Urothelium cell line (cell line): ENCODE measurements at places on chromosomes 4 and X.

GRCh38 chr4:55074386-55074785, 51.0 kb downstream of the KDR start:
- peak; percentile 40 for DNase-seq

DNA sequence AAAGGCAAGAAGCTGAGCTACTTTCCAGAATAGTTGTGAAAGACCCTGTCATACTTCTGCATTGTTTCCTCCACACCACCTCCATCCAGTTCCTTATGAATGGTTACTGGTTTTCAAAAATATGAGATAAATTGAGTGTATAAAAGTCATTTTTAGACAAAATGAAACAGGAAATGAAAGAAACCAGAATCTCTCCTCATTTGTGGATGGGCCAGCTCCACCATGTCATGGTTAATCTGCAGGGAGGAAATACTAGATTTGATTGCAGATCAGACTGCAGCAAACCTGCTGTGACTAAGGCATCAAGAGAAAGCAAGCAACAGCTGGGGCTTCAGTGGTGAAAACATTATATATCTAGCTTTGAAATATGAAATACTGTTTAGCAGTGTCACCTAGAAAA, 23.8 kb downstream of the F9 start:
- no peak for DNase-seq

DNA sequence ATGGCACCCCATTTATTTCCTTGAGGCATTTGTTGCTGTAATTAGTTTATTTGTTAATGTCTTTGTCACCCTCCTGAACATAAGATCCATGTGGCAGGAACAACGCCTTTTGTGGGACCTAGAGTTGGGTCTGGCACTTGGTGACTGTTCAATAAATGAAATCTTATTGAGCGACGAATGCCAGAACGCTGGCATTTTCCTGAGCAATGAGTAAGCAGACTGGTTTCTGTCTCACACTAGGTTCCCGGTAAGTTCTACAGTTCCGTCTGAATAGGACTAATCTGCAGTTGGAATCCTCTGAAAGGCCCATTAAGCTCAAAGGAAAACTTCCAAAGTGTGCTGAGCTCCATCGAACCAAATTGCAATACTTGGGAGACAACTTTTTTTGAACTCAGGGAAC, 49.2 kb downstream of the GATB start:
- DNase-seq = no peak

DNA sequence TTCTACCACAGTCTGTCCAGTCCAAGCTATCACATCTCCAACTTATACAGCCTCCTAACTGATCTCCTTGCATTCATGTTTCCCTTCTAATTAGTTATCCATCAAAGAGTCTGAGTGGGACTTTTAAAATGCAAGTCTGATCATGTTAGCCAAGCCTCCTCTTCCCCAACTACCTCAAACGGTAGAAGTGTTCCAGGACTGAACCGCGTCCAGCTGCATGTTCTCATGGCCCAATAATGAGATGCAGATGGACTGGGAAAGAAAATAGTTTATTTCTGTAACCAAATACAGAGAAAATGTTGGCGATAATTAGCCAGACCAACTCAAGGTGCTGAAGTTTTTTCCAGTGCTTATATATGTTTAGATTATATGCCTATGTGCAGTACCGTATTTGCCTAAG, 46.6 kb upstream of the PPP1R2C start:
- DNase-seq = no peak

GRCh38 chr4:107094976-107095375, 58.9 kb upstream of the DKK2 start:
- DNase-seq = no peak

GRCh38 chr4:72467633-72468032, 101.4 kb downstream of the ADAMTS3 start:
- DNase-seq = no peak

GRCh38 chr4:18012807-18013462, 8.6 kb downstream of the LCORL start:
- DNase-seq = no peak

GRCh38 chr4:153785910-153786721, 2.8 kb downstream of the SFRP2 start:
- peak; percentile 33 for DNase-seq

DNA sequence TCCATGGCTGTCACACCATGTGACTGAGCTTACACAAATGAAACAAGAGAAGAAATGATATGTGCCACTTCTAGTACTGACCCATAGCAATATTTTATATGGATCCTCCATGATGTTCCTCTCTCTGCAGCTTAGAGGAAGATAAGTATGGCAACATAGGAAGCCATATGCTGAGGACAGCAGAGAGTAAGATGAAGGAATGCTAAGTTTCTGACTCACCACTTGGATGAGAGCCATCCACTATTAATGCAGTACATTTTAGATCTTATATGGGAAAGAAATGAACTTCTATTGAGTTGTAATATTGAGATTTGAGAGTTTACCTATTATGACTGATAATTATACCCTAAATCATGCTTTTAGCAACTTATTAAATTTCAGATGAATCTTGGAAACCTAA, 386.9 kb upstream of the MAOA start:
- no peak for DNase-seq

DNA sequence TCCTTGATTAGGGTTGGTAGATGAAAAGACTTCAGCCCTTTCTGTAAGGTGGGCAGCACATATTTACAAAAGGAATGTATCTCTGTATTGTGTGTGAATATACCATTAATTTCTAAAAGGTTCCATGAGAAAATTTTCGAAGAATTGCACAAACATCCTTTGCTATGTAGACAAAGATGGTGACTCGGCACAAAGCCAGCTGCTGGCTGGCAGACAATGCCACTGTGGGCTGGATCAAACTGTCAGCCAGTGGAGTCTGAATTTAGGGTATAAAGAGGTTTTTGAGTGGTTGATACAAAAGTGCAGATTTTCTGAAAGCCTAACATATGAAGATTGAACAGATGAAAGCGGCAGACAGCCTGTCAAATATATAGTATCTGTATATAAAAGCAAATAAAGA, 5.6 kb upstream of the TXK start:
- peak; percentile 34 for DNase-seq

DNA sequence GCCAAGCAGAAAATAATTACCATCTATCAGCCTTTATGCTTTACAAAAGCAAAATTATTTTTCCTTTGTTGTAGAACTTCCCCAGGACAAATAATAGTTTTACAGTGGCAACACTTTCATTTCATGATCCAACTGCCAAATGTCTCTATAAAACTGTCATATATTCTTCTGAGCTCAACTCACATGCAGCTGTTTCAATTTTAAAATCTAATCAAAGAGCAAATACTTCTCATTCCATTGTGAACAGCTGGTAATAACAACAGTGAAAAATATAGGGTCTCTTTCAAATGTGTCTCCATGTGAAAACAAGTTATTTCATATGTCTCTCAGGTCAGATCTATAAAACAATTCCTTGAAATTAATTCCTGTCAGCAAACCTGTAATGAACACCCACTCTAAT, 270.6 kb upstream of the SLC7A11 start:
- DNase-seq = no peak

- no peak for DNase-seq
Observed at GRCh38 chr4:23942471-23942870, 52.6 kb upstream of the PPARGC1A start.

DNA sequence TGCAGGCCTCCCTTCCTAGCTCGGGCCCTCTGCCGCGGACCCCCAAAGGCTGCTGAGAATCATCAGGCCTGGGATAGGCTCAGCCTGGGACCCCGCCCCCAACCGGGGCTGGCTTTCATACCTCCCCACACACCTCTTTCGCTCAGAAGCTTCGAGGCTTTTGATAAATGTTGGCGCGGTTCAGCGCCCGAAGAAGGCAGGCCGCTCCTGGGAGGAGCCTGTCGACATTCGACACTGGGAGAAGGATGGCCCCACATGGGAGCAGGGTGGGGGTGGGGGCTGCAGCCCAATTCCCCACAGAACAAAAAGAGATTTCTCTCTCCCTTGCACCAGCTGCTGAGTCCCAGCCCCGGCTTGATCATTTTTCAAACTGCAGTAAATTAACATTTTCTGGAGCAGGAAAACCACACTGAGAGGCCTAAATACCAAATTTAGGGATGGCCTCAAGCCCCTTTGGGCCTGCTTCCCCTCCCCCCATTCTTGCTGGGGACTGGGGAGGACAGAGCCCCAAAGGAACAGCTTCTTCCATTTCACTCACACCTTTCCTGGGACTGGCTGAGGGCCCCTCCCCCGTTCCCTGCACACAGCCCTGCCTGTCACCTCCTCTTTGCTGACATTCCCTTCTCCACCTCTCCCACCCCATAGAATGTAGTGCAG, 112.9 kb upstream of the PJA1 start:
- DNase-seq = no peak

GRCh38 chrX:129115104-129115503, 408.2 kb downstream of the SMARCA1 start:
- peak; percentile 5 for DNase-seq

DNA sequence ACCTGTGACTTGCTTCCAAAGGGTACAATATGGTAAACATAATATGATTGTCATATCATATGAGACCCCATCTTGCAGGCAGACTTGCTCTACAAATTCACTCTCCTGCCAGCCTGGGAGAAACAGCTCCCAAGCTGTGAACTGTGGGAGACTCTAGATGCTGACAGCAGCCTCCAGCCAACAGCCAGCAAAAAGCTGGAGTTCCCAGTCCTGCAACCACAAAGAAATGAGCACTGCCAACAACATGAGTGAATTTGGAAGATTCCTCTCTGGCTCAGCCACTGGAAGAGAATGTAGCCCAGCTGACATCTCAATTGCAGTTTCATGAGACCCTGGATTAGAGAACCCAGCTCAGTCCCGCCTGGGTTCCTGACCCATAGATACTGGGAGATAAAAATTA, 145.4 kb downstream of the QDPR start:
- no peak for DNase-seq

DNA sequence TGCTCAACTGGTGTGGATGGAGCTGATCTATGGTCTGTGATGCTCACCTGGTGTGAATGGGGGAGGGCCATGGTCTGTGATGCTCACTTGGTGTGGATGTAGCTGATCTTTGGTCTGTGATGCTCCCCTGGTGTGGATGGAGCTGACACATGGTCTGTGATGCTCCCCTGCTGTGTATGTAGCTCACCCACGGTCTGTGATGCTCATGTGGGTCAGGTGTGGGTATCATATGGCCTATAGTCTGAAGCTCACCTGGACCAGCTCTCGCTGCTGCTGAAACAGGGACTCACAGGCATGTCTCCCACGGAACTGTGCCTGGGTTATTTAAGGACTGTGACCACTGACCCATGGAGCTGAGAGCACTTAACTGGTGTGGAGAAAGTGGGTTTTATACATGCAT, 109.7 kb downstream of the CRLF2 start:
- DNase-seq = no peak

- no peak for DNase-seq
Observed at GRCh38 chrX:97070346-97070745, 186.6 kb downstream of the RPA4 start.

- DNase-seq = peak; percentile 89
Observed at GRCh38 chr4:141375855-141376254, 155.2 kb downstream of the ZNF330 start.

- DNase-seq = no peak
Observed at GRCh38 chr4:76545226-76545884, 110.3 kb downstream of the SHROOM3 start.

GRCh38 chr4:113384600-113384999, 335.1 kb downstream of the ANK2 start:
- DNase-seq = peak; percentile 56

DNA sequence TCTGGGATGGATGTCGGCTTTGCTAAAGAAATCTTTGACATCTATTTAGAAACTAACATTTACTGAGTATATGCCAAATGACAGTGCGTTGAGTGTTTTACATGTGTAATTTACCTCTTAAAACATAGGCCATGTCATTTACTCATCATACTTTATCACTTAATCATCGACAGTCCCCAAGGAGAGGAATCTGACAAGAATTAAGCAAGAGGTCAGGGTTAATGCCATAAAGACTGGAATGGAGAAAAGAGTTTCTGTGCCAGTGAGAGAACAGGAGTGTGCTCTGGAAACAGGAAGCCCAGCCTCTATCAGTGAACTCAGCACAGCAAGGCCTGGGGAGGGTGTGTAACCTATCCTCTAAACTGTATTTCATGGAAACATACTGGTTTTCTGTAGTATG, 28.0 kb upstream of the AMOT start:
- no peak for DNase-seq

GRCh38 chr4:105748222-105748621, 39.6 kb downstream of the GSTCD start:
- DNase-seq = no peak

DNA sequence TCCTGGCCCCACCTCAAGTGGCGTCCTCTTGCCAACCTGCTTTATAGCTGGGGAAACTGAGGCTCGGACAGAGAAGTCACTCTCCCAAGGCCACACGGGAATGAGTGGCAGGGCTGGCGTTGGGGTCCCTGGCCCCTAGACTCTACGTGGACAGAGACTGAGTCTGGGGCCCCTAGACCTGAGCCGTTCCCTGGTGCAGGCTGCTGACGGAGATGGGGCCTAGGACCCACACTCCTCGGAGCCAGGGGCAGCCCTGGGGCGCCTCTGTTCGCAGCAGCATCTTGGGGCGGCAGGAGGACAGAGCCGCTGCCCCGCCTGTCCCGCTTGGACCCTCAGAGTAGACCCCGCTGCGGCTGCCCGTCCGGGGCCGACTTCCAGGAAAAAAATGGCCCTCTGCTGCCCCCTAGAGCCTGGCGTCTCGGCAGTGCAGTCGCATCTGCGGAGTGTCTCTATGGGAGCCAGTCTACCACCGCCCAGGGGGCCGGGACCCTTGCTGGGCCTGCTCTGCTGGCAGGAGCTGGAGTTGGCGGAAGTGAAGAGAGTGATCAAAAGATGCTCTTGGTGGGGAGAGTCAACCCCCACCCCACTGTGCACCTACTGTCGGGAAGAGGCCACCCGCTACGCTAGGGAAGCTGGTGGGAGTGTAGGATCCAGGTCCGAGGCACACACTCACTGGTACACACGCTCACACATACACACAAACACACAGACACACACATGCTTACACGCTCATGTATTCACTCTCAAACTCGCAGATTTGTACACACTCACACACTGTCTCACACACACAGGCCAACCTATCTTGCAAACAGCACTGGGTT, 220.1 kb downstream of the AFAP1 start:
- DNase-seq = peak; percentile 75

- DNase-seq = no peak
Observed at GRCh38 chrX:3581609-3582108, 131.8 kb downstream of the PRKX start.

DNA sequence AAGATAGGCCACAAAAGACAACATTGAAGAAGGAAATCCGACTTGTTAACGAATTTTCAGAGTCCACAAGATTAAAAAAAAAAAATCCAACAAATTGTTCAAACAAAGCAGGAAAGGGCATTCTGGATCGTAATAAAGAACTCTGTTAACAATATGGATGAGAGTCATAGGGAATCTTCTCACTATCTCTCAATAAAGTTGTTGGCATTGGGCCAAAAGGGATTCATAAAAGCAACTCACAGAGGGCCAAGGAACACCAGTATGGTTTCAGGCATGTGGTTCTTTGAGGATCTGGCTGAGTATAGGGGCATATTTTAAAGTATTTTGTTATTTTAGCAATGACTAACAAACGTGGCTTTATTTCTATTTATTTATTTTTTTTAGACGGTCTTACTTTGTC, 49.5 kb downstream of the SHISA3 start:
- no peak for DNase-seq

- DNase-seq = no peak
Observed at GRCh38 chr4:153116291-153116680, 88.0 kb upstream of the TRIM2 start.

GRCh38 chr4:98748609-98749008, 90.2 kb upstream of the TSPAN5 start:
- DNase-seq = no peak

GRCh38 chr4:169225058-169225751, 45.6 kb downstream of the SH3RF1 start:
- peak; percentile 69 for DNase-seq
